ENCODE measurements at places on chromosomes 1 and 21.
A peak's percentile ranks its signal among the peaks of the same experiment; 100 is the strongest.

DNA sequence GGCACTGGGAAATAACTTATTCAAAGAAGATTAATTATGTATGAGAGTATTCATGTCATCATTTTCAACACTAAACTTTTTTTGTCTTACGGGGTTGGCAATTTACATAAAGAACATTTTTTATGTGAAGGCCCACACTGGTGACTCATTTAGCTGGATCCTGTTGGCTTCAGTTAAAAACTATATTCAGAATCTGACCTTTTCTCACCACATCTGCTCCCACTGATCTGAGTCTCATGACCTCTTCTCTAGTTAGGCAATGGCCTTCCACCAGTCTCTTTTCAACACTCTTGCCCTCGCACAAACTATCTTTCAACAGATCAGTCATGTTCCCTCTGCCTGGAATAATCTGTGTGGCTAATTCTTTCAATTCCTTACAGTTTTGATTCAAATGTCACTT is 53.4 kb downstream of the TMPRSS15 start:
- peak; percentile 81 for DNase-seq

DNA sequence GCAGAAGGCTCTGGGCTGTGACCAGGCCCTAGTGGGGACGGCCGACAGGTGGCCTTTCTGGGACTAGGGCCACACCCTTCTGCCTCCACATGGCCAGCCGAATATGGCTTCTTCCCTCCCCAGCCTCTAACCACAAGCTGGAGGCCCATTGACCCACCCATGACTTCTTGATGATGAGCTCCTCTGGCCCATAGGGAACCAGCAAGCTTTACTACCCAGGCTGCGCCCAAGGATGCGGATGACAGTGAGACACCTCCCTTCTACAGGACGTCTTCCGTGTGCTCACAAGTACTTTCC is 41.0 kb downstream of the LDLRAD2 start:
- DNase-seq: no peak

DNA sequence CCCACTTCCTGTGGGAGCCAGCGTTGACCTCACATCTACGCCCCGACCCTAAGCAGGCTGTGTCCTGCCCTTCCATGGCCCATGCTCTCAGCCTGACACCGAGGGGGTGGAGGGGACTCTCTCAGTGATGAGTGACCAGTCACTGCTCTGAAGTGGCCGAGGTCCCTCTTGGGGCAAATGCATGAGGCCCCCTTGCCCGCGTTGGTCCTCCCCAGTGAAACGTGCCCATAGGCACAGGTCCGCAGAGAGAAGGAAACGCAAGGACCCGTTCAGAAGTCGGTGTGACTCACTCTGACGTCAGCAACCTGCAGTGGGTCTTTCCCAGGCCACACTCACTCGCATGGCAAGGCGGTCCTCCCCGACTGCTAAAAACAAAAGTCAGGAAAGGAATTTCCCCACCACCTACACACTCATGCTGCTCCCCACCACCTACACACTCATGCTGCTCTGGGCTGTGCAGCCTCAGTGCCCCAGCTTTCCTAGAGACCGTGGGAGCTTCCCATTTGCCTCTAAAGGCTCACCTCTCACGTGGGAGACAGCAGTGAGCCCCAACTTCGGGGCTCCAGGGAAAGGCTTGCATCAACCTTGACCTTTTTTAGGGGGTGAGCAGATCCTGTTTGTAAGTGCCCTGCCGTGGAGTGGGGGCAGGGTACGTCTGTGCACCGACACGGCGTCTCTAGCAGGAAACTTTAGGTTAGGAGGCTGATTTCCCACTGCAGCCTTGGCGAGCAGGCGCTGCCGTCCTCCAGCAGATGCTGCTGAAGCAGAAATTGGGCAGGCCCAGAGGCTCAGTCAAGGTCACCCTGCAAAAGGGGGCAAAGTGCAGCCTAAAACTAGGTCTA is 11.4 kb downstream of the UBASH3A start:
- peak; percentile 93 for DNase-seq

DNA sequence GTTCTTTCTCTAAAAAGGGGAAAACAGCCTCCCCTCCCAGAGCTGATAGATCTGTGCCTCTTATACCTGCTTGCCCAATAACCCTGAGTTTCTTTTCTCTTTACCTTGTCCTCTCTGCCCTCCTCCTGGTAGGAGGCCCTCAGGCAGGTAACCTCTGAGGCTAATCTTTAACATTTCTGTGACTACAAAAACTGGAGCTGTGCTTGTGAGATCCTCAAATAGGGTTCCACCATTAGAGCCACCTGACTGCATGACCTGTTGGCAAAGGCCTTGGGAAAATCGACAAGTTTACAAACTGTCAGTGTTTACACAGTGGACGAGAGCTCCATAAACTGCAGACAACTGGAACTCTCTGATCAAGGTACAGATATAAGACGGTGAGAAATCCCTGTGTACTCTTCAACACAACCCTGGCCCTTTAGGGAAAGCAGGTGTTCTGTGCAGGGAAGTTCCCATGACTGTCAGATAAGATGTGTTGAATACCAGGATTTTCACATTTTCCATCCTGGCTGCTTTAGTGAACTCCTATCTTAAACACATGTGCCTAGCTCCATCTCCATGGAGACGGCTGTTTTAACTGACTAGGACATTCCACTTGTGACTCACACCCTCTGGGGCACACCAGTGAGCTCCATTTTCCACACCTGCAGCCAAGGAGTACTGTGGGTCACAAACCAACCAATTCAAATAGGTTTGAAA is 38.3 kb downstream of the ECE1 start:
- peak; percentile 85 for DNase-seq

DNA sequence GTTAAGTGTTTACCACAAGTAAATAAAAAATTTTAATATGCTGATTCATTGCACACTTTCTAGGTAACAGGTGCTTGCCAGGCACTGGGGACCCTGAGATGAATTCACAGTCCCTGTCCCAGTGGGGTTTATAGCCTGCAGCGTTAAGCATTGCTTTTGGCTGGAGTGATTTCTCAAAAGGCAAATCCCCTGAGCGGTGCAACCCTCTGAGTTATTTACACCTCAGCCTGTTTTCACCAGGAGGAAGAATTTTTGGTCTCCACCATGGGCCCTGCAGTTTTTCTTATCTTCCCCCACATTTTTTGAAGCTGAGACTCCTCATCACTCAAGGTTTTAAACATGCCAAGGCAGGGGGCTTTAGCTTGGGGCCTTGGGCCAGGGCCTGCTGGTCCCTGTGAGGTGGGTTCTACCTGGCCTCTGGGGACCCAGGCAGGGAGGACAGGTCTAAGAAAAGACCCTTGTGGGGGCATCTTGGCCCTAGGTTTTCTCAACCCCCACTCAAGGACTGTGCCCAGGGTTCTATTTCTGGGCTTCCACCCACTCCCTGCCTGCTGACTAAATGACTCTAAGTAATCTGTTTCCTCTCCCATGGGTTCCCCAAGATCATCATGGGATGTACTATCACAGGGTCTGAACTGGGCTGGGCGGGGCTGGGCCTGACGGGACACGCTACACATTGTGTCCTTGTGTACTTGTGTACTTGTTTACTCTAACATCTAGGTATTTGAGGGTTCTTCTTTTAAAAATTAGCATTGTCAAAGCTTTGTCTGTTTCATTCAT is 10.2 kb upstream of the CHIT1 start:
- peak; percentile 49 for DNase-seq

- no peak for DNase-seq
These were observed 152.6 kb downstream of the ZNF281 start for GRCh38 chr1:200257235-200257634.

GRCh38 chr1:16903054-16903453 is 7.3 kb downstream of the RNU1-2 start:
- no peak for DNase-seq

DNA sequence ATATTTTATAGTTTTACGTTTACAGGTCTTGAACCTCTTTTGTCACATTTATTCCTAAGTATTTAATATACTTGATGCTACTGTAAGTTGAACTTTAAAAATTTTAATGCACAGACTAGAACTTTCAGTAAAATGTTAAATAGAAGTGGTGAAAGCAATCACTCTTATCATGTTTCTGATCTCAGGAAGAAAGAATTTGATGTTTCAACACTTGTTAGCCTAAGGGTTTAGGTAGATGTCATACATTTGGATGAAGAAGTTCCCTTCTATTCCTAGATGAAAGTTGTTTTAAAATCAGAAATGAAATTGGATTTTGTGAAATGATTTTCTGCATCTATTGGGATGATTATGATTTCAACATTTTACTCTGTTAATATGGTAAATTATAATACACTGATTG is 63.6 kb upstream of the TTLL7 start:
- DNase-seq: peak; percentile 67

- no peak for DNase-seq
These were observed 15.8 kb downstream of the SYNJ1 start for GRCh38 chr21:32712043-32712442.

DNA sequence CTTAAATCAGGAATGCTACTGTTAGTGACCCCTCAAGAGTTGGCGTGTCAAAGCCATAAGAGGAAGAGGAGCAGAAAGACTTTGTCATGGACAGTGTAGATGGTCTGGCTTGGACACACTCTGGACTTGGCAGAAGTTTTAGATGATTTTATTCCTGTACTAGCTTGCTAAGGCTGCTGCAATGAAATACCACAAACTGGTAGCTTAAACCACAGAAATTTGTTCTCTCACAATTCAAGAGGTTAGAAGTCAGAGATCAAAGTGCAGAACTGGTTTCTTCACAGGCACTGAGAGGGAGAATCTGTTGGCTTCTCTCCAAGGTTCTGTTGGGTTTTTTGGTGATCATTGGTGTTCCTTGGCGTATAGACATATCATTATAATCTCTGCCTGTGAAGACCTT is 869.8 kb upstream of the B3GALT2 start:
- no peak for DNase-seq

DNA sequence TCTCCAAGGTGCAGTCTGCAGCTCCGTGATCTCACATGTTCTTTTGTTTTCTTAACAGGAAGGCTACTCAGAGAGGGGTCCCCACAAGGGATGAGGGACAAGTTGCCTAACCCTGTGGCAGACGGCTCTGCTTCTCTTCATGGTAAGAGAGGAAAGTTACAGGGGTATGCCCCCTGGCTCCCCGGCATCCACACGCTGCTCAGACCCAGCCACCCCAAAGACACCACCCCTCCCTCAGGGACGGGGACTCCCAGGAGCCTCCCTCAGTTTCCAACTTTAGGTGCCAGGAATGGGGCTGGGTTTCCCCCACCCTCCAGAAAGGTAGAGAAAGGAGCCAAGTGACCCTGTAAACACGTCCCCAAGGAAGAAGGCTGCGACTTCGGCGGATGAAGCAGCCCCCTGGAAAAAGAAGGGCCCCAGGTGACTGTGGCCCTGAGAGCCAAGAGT is 19.7 kb downstream of the OPTC start:
- DNase-seq: no peak

- no peak for DNase-seq
These were observed 13.1 kb upstream of the NGF start for GRCh38 chr1:115351143-115351542.

DNA sequence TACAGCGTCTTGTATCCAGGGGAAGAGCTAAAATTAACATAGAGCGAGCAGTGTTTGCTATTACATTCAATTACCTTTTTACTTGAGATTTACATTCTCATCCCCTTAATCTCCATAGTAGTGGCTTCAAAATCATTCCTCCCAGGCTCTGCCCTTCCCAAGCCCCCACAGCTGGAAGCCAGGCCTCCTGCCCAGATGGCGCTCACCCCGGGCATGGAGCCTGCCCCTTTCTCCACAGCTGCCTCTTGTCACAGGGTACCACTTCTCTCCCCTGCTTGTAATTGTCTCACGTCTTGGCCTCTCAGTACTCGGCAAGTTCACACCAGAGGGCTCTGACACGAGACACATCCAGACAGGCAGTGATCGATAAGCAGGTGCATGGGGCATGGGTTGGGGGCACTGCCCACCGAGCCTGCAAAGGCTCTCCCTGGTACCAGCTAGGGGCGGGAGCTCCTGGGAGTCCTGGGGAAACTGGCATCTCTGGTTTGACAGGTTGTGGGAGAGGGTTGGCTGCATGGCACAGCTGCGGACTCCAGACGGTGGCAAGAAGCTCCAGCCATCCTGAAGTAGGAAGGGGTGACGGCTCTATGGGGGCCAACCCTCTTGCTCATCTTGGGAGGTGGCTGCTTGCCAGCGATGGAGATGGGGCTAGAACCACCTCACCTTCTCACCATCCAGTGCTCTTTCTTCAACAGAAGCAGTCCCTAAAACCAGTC is 20.1 kb downstream of the CASZ1 start:
- no peak for DNase-seq

DNA sequence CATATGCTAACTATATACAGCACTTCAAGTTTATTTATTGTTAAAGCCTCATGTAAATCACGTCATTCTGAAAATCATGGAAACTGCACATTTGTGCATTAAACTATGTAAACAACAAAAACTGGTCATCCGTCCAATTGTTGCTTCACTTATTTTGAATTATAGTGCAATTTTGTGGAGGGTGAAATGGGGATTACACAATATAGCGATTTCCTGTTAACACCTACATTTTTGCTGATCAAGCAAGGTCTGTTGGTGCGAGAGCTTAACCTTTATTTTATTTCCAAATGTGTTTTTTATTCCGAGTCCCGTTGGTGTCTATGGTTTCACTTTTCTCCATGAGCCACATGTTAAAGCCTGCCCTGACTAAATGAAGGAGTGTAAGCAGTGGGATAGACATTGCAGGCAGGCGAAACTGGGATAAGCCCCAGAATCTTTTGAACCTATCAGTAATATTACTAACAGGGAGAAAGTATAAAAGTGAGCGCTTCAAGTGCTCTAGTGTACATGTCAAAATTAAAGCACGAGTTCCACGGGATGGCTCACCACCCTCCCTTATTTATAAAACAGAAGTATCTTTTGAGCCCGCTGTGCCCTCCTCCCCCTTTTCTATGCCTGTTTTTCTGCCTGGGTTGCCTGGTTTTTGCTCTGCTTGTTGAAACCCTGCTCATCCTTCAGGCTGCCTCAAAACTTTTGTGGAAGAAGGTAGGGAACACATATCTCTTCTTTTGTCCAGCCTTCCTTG is 120.7 kb downstream of the NFIA start:
- no peak for DNase-seq

DNA sequence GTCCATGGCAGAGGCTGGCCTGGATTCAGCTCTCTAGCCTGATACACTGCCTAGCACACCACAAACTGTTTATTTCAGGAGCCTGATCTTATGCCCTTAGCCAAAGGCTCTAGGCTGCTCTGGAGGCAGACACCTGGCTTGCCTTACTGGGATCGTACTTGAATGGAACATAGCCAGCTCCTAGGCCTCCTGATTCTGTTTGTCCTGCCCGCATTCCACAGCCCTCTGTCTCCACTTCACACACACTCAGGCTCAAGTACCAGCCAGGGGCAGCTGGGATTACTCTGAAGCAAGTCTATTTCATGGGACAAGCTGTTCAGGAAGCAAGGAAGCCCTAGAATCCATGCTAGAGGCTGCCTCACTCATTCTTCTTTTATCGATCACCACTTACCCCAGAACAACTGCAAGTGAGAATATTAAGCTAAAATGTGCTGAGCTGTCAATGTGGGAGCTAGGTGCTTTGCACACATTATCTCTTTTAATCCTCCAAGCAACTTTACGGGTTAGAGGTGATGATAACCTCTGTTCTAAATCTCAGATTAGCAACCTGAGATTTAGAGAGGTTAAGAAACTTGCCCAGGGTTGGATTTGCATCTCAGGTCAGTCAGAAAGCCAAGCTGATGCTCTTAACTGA is 31.1 kb upstream of the CYP4B1 start:
- no peak for DNase-seq

Measured in NCI-H226 (cell line).